ENCODE measurements at places on chromosomes 6 and 20.

- peak; percentile 17 for DNase-seq
Observed at GRCh38 chr20:57657535-57658446, 37.6 kb upstream of the ZBP1 start.

DNA sequence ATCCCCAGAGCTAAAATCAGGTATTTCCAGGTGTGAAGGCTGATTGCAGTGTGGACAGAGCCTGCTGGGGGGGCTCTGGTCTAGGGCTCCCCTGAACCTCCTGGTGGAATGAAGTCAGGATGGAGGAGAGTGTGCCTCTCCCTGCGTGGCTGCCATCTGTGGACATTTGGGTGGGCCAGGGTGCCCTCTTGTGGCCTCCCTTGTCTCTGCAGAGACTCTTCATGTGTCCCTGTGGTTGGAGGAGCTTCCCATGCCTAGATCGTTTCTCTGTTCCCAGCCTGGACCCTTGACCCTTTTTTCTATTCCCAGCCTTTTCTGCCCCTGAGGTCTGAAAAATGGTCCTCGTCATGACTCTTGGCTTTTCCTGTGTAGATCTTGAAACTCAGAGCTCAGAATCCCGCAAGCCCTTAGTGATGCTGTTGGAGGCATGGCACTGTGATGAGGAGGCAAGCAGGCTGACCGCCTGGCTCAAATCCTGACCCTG is 9.9 kb upstream of the PSMF1 start:
- DNase-seq: no peak

- DNase-seq: peak; percentile 55
Observed at GRCh38 chr6:3228771-3229565, 1.5 kb upstream of the TUBB2B start.

- DNase-seq: no peak
Observed at GRCh38 chr6:29723262-29723665, at the start of gene HLA-F. Gene HLA-F (plus strand): TSS chr6:29723434. CDS start chr6:29723464, 30 bp downstream.

DNA sequence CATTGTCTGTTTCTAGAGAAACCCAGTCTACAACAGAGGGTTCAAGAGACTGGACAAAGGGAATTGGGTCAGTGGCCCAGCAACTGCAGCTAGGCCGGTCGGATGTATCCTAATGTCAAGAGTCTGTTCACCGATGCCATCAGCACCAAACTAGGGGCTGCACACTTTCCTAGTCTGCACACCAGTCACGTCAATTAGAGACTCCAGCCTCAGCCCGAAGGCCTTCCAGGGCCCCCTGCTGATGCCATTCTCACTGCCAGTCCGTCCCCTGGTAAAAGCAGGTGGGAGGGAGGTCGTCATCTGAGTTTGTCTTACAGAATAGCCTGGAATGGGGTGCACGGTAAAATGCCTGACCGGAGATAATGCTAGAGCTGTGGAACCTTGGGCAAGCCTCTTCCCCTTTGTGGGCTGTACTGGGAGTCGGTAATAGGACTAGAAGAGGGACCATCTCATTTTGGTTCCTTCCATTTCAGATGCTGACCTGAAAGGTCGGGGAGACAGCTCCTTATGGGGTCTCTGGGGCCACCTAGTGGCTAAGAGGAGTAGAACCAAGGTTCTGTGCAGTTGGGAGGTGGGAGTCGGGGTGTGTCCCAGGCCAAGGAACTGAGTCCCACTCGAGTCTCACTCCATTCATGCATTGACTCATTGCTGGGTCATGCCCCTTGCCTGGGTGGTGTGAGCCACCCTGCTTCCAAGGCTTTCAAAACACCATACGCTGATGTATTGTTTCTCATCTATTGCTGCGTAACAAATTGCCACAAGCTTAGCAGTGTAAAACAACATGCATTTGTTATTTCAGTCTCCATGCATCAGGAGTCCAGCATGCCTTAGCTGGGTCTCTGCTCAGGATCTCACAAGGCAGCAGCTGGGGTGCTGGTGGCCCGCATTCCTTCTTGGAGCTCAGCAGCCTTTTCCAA is 5.1 kb downstream of the SOX12 start:
- DNase-seq: peak; percentile 49

- DNase-seq: no peak
Observed at GRCh38 chr6:11824986-11825385, 46.4 kb upstream of the ADTRP start.

Data from mesothelial cell of epicardium (in vitro differentiated cells).